NCI-H226 (cell line): ENCODE measurements at places on chromosomes 1 and 21.
A peak's percentile ranks its signal among the peaks of the same experiment; 100 is the strongest.

DNA sequence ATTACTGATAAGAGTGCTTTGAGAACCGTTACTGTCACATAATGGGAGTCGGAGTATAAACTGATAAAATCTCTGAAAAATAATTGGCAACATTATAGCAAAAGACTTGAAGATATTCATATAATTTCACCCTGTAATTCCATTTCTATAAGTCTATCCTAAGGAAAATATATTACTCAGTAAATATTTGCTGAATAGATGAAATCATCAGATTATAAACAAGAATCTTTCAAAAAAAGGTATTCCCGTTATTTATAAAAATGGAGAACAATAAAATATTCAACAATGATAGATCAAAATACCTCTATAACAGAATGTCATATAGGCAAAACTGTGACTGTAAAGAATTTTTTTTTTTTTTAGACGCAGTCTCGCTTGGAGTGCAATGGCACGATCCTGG lies 42.4 kb upstream of the PTCH2 start:
- no peak for DNase-seq

DNA sequence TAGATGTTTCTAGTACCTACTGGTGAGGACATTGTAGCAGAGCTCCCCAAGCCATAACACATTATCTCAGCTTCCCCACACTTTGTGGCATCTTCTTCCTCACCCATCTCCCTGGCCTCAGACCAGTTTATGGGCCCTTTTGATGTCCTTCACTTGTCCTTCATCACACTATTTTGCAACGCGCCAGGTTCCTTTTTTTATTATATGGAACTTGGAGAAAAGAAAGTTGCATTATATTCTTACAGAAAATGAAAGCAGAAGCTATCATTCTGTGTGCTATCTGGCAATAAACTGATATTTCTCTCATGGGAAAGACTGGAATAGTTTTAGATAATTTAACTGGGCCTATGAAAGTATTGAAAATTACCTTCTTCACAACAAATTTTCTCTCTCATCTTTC lies 196.9 kb upstream of the ETV3 start:
- no peak for DNase-seq

- no peak for DNase-seq
Measured at GRCh38 chr1:62362926-62363325, 43.7 kb upstream of the KANK4 start.

GRCh38 chr1:186807163-186807562 lies 21.6 kb upstream of the PLA2G4A start:
- no peak for DNase-seq

DNA sequence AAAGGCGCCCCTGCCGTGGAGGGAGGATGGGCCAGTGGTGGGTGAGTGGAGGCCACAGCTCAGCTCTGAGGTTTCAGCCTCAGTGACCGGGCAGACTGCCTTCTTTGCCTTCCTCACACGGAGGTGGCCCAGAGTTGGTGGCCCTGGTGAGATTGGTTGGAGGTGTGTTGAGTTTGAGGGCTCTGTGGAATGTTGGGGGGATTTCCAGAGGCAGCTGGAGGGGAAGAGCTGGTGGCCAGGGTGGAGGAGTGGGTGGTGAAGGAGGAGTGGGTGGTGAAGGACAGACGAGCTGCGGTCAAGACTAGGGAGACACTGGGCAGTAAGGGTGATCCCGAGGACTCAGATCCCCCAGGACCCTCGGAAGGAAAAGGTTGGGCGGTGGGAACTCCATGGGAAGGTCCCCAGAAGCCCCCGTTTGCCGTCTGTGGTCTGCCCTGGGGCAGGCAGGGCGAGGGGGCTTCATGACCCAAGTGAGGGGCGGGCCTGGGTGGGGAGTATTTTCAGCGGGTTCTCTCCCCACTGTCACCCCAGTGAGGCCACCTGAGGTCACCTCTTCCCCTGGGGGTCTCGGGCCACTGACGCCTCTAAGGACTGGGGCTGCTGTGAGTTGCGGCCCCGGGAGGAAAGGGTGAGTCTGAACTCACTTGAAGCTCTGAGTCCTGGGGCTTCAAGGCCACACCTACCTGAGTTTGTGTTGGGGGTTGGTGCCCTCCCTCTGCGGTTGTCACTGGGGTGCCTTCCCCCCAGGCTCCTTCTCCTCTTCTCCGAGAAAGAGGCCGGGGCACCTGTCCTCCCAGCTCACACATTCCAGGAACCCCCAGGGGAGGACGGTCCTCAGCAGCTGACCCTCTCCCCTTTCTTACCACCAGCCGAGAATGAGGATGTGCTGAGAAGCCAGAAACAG lies 22.7 kb upstream of the PIK3CD start:
- no peak for DNase-seq

DNA sequence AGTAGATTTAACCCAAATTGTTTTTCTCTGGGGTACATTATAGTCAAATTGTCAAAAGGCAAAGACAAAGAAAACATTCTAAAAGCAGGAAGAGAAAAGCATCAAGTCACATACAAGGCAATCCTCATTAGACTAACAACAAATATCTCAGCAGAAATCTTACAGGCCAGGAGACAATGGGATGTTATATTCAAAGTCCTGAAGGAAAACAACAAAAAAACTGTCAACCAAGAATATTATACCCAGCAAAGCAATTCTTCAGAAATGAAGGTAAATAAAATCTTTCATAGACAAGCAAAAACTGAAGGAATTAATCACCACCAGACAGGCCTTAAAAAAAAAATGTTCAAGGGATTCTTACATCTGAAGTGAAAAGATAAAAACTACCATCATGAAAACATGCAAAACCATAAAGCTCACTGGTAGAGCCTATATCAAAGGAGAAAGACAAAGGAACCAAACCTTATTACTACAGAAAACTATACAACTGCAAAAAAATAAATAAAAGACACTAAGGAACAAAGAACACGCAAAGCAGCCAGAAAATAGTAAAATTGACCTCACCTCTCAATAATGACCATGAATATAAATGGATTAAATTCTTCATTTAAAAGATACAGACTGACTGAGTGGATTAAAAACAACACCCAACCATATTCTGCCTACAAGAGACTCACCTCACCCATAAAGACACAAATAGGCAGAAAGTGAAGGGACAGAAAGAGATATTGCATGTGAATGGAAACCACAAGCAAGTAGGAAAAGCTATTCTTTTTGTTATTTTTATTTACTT lies 113.8 kb upstream of the ZC3H11B start:
- no peak for DNase-seq

DNA sequence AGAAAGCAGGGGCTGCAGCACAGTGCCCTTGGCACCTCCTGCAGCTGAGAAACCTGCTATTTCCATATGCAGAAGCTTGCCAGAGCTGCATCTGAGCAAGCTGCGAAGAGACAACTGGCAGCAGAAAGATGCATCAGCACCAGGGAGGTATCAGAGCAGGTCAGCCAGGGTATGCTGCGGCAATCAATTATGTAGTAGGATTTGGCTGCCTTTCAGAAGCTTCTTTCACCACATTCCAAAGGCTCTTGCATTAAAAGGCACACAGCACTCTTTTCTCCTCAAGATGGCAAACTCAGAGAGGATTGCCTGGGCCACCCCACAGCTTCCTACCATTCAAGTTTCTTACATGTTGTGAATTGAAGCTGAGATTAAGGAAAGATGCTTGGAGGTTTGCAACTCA lies 47.6 kb upstream of the RAP1A start:
- peak; percentile 83 for DNase-seq

DNA sequence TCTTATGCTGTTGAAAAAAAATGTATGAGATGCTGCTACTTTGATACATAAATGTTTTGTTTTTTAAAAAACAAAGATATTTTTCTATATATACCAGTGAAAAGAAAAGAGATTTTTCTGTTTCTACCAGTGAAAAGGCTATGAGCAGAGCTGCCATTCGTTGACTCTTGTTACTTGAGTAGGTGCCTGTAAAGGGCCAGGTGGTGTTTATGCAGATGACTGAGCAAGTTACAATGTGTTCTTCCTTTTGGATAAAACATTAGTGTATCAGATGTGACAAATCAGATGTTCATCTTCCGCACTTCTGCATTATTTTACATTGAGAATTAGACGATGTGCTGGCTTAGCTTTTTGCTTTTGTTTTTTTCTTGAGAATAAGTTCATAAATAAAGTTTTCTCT lies 45.4 kb downstream of the BARHL2 start:
- no peak for DNase-seq

DNA sequence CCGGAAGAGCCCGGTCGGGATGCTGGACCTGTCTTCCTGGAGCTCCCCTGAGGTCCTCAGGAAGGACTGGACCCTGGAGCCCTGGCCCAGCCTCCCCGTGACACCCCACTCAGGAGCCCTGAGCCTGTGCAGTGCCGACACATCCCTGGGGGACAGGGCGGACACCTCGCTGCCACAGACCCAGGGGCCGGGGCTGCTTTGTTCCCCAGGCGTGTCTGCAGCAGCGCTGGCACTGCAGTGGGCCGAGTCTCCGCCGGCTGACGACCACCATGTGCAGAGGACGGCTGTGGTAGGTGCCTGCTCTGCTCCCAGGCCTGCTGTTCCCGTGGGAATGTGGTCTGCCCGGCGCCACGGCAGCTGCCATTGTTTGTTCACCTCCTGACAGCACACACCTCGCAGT lies 42.1 kb upstream of the DIP2A start:
- DNase-seq = no peak

GRCh38 chr21:29074007-29074376 lies 544 bp upstream of the CCT8 start:
- DNase-seq = no peak

GRCh38 chr1:41920658-41921057 lies 1.9 kb upstream of the HIVEP3 start:
- peak; percentile 40 for DNase-seq

- no peak for DNase-seq
Measured at GRCh38 chr1:71785450-71785849, 496.9 kb downstream of the NEGR1 start.

GRCh38 chr21:21084179-21084578 lies 86.0 kb downstream of the NCAM2 start:
- peak; percentile 75 for DNase-seq

DNA sequence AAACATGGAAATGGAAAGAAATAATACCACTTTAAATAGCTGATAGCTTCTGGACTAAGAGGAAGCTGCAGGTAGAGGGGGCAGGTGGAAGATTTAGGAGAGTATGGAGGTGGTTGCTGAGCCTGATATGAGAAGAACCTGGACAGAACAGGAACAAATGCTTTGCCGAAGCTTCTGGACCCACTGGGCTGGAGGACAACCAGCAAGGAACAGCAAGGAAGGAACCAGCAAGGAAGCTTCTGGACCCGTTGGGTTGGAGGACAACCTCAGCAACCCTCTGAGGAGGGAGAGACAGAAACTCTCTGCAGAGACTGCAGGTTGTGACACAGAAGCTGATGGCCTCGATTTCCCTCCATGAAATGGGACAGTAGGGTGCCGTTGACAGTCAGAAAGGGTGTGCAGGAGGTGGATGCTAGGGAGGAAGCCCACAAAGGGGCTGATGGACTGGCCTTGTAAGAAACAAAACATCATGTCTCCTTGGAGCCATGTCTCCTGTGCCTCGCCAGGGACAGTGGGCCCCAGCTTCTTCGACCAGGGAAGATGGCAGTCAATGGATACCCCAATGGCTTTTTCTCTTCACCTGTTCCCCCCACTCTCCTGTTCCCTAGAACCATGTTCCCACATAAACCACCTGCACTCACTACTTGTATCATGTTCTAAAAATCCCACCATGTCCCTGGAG lies 8.3 kb upstream of the WNT3A start:
- DNase-seq = no peak

- DNase-seq = peak; percentile 53
Measured at GRCh38 chr1:206498685-206499084, 8.6 kb upstream of the RASSF5 start.

- no peak for DNase-seq
Measured at GRCh38 chr1:5638582-5638981, 353.6 kb downstream of the NPHP4 start.

GRCh38 chr1:34721646-34722355 lies 33.0 kb upstream of the GJB5 start:
- no peak for DNase-seq

- no peak for DNase-seq
Measured at GRCh38 chr21:34715518-34715917, 46.7 kb downstream of the CLIC6 start.

- no peak for DNase-seq
Measured at GRCh38 chr1:67753776-67754525, 69.0 kb downstream of the GADD45A start.

GRCh38 chr1:183105449-183105848 lies 80.6 kb upstream of the LAMC2 start:
- no peak for DNase-seq

DNA sequence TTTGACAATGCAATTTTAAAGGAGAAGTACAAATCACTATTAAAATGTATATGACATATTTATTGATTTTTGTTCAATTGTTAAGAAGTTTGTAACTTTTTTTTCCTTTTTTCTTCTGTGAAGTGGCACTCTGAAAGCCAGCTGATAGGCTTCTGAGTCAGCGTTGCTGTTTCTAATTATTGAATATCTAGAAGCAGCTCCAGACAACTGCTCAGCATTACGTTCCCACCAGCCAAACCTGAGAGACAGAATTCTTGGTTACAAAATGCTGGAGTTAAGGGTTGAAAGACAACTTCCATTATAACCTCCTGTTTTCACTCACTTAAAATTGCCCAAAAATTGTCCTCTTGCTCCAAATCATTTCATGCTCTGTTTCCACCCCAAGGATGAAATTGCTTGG lies 31.4 kb upstream of the LMX1A start:
- DNase-seq = no peak

DNA sequence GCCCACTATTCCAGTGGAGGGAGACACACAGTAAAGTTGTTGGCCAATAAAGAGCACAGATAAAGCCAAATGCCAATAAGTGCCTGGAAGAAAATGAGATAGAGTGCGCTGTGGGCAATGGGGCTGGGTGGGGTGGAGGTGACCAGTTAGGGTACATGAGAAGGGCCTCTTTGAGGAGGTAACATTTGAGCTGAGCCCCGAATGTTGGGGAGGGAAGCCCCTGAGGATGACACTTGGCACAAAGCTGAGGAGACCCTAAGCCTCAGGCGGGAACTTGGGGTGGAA lies 979 bp downstream of the S100A9 start:
- DNase-seq = no peak

DNA sequence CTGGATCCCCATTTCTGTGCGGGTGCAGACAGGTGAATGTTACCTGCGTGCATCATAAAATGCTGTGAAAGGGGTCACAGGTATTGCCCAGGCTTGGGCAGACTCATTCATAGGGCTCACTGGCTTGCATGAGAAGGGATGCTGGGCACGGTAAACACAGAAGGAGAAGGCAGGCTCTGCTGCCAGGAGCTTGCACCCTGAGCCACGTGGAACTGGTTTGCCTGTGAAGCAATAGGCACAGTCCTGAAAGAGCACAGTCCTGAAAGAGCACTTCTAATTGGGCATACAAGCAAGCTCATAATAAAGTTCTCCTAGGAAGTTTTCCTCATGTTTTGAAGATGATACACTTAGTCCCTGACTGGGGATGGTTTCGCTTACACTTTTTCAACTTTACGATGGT lies 40.9 kb downstream of the GALNT2 start:
- DNase-seq = no peak

GRCh38 chr1:179303200-179303785 lies 9.7 kb downstream of the SOAT1 start:
- DNase-seq = no peak

GRCh38 chr1:154760469-154760933 lies 109.6 kb downstream of the KCNN3 start:
- DNase-seq = no peak
